ENCODE measurements at places on chromosomes 6 and 20.

- DNase-seq = no peak
Measured at GRCh38 chr6:20370801-20371200, 30.9 kb upstream of the E2F3 start.

- no peak for DNase-seq
Measured at GRCh38 chr6:165637586-165637985, 25.5 kb downstream of the PDE10A start.

DNA sequence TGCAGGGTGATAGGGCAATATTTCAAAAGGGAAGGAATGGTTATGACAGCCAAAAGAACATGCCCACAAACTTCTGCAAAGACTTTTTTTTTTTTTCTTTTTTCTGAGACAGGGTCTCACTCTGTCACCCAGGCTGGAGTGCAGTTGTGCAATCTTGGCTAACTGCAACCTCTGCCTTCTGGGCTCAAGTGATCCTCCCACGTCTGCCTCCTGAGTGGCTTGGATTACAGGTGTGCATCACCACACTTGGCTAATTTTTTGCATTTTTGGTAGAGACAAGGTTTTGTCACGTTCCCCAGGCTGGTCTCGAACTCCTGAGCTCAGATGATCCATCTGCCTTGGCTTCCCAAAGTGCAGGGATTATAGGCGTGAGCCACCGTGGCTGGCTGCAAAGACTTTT lies 117.6 kb upstream of the ADGRF1 start:
- no peak for DNase-seq

DNA sequence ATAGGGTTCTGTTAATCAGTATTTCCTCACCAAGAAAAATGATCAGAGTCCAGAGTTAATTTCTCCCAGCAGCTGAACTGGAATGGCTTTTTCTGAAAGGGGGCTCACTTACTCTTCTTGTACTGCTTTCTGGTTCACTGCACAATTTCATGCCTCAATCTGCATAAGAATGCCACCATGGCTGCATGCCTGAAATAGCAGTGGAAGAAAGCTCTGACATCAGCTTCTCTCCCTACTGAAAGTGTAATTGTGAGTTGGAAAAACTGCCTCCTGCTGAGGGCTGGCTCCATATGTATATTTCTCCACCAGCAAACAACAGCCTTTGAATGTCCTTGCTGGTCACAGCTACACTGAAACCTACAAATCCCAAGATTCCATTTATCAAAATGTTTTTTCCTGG lies 1027.2 kb upstream of the GJE1 start:
- no peak for DNase-seq

GRCh38 chr6:138520463-138520862 lies 21.2 kb upstream of the NHSL1 start:
- DNase-seq = no peak

DNA sequence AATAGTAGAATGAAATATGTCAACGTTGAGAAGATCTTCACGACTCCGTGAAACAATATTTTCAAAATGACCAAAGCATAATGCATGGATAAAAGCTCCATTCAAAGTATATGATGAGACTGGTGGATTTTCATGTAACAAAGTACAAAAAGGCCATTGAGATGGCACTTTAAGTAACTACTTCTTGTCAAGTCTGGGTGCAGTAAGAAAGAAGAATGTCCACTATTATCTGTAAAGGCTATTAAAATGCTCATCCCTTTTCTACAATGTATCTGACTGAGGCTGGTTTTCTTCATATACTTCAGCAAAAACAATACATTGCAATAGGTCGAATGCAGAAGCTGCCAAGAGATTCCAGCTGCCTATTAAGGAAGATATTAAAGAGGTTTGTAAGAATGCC lies 457.4 kb downstream of the PKHD1 start:
- no peak for DNase-seq

DNA sequence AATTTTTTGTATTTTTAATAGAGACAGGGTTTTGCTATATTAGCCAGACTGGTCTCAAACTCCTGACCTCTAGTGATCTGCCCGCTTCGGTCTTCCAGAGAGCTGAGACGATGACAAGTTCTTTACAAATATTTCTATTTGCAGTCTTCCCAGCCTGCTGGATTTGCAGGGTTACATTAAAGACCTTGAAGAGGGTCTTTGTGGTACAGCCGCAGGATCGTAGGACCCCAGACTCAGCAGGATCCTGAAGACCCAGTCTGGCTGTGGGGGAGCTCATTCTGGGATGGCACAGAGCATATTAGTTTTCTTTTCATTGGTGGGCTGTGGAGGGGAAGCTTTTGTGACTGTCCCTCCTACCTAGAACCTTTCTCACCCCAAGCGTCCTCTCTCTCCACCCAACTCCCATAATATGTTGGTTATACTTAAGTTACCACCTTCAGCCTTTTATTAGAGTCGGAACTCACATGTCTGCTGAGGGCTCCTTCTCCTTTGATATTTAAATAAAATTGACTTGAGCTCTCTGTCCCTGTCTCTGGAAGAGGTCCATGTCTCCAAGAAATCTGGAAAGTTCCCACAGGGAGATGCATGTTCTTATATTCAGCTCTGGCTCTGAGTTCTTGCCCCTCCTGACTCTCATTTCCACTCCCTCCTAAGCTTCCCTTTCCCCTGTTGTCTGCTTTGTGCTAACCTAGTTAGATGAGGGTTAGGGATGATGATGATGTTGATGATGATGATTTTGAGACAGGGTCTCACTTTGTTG lies 72.0 kb downstream of the TIAM2 start:
- no peak for DNase-seq

DNA sequence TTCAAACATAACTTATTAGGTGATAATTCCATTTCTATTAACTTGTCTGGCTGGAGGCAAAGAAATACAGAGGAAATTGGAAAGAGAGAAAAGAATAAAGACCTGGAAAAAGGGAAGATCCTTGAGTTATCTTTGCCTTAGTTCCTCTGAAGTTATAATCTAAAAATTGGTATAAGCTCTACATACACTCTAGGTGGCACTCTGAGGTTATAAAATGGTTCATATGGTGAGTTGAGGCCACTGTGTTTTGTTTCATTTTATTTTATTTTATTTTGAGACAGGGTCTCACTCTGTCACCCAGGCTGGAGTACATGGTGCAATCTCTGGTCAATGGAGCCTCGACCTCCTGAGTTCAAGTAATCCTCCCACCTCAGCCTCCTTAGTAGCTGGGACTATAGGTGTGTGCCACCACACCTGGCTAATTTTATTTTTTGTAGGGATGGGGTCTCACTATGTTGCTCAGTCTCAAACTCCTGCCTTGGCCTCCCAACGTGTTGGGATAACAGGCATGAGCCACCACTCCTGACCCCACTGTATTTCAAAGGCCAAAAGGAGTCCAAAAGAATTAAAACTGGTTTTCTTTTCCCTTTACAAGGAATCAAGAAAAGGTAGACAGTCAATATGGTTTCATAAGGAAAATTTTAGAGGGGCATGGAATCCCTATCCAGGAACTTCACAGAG lies 19.4 kb downstream of the GPX6 start:
- DNase-seq = no peak

DNA sequence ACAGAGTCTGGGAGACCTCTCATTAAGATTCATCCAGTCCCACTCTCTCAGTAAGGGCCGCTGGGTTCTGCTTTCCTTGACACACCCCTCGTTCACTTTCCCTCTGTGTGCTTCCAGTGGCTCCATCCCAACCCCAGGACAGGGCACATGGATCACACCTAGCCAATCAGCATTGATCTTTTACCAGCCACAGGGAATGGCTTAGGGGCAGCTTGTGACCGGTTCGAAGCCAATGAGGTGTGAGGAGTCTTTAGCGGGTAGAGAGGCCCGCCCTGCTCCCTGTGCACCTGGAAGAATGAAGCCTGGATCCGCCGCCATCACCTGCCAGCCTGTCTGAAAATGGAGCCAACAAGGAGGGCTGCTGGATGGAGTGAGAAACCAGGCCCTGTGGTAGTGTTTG lies 35.2 kb upstream of the OVOL2 start:
- DNase-seq = no peak

GRCh38 chr20:58135441-58136148 lies 92.9 kb downstream of the ANKRD60 start:
- DNase-seq = no peak

- DNase-seq = no peak
Measured at GRCh38 chr20:48031122-48031521, 245.8 kb upstream of the SULF2 start.

DNA sequence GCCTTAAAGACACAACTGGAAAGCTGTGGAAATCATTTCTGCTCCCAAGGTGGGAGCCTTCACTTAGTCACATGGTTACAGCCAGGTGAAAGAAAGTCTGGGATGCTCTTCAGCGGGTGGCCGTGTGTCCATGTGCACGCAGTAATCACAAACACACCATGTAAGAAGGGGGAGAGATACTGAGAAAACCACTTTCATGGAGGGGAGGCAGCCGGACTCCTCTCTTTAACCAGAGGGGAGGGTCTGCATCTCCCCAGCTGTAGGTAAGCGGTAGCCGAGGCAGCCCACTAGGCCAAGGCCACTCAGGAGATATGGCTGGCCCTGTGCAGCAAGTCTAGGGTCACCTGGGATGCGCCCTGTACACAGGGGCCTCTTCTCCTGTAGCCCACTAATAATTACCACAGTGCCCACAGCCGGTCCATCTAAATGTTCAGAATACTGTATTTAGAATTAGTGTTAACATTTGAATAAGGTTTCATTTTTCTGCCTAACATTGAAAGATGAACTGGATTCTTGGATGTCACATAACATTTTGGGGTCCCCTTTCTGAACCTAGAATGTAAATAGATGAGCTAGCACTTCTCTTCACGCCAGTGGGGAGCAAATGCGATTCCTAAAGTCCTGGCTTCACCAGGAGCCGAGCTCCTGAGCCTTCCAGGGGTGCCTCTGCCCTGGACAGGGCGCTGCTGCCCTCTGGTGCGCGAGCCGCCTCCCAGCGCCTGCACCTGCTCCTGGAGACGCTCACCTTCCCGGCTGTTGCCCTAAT lies 15.9 kb downstream of the GPR31 start:
- DNase-seq = peak; percentile 62

GRCh38 chr20:53284696-53285095 lies 308.9 kb downstream of the ZNF217 start:
- DNase-seq = no peak

GRCh38 chr6:45305546-45305945 lies 22.6 kb upstream of the RUNX2 start:
- DNase-seq = no peak
